ENCODE measurements at places on chromosomes 6 and 20.

- peak; percentile 48 for DNase-seq
Measured at GRCh38 chr6:106103728-106104109, 17.6 kb downstream of the PRDM1 start.

GRCh38 chr6:167580619-167580911 is 246.1 kb upstream of the AFDN start:
- DNase-seq: no peak

GRCh38 chr6:98037571-98037970 is 754.6 kb upstream of the MMS22L start:
- DNase-seq: no peak

DNA sequence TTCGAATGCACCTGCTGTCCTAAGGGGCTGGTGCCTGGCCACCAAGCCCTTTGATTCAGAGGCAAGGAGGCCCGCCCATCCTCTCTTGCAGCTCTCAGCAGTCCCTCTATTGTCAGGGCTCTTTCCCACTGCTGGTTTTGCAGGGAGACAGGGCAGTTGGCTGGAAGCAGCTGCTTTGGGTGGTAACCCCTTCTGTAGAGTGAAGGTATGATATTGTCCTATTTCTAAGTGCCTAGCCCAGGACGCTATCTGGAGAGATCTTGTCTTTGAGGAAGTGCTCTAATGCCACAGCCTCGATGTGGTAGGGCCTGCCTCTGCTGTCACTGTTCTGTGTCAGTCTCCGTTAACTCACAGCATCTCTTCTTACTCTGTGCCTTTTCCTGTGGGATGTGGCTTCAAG is 5.6 kb downstream of the PLCG1 start:
- DNase-seq: no peak

DNA sequence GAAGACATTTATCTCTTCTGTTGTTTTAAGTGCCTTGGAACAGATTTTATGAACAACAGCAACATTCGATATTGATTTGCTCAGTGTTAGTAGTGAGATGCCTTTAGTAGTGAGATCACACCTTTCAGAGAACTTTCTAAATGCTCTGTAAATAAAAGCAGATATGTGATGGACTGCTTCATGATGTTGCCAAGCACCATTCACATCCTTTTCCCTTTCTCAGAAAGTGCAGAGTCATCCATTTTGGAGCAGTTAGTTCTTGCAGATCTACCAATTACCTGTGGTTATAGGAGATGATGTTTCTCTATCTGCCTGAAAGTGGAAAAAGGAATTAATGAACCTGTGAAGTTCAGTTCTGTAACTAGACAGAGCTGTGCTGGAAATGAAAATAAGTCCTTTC is 27.0 kb downstream of the CBFA2T2 start:
- DNase-seq: no peak

DNA sequence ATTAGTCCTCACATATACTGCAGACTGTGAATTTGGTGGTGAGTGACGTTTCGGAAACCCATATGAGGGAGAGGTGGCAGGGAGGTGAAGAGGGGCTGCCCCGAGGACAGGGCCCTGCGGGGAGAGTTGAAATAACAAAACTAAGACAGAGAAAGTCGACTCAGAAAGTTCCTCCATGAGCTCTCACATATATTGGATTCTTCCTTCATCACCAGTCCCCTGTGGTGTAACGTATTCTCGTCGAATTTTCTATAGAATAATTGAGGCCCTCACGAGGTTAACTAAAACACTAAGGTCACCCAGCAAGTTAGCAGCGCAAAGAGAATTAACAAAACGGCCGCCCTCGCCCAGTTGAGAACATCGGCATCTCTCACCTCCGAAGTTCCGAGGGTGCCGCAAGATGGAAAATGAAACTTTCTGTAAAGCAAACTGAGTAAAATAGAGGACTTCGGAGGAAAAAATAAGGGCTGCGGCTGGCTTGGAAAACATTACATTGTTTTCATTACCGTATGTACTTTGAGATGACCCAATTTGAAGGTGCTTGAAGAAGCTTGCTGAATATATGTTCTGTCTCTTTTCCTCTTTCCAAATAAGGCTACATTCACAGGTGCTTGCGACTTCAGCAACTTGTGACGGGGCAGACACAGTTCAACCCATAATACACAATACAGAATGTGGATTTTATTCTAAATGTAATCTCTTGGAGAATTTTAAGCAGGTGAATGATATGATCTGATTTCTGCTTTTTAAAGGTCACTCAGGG is 490.9 kb upstream of the JARID2 start:
- no peak for DNase-seq

- no peak for DNase-seq
Measured at GRCh38 chr6:123811378-123811777, 7.7 kb downstream of the NKAIN2 start.

GRCh38 chr20:62807444-62808210 is 3.0 kb downstream of the OGFR start:
- DNase-seq: no peak

DNA sequence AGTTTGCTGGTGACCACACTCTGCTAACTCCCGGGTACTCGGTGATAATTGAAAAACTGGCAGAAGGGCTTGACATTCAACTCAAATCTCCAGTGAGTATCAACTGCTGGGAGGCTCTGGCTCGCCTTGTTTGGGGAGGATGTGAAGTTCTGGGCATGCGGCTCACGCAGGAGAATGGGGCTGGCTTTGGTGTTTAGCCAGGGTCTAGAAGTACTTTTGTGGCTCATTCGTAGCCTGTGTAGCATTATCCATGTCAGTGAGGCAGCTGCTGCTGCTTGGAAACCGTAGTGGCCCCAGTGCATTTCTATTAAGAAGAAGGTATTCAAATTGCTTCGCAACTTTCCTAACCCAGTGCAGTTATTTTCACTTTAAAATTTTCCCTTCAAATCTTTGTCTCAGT is 52.2 kb downstream of the KDM1B start:
- DNase-seq: peak; percentile 76

DNA sequence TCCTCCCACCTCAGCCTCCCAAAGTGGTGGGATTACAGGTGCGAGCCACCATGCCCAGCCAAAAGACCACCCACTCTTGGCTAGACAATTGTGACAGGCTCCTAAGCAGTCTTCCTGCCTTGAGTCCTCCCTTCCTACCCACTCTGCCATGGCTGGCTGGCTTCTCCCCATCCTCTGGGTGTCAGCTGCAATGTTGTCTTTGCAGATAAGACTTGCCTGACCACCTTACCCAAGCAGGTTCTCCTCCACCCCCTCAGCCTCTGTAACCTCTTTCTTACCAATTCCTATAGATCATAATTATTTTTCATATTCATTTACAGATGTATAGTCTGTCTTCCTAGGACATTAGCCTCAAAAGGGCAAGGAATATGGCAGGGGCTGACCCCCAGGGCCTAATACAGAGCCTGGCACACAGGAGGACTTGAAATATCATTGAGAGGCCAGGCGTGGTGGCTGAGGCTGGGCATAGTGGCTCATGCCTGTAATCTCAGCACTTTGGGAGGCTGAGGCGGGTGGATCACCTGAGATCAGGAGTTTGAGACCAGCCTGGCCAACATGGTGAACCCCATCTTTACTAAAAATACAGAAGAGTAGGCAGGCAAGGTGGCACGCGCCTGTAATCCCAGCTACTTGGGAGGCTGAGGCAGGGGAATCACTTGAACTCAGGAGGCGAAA is 28.7 kb upstream of the SPAG4 start:
- DNase-seq: no peak

DNA sequence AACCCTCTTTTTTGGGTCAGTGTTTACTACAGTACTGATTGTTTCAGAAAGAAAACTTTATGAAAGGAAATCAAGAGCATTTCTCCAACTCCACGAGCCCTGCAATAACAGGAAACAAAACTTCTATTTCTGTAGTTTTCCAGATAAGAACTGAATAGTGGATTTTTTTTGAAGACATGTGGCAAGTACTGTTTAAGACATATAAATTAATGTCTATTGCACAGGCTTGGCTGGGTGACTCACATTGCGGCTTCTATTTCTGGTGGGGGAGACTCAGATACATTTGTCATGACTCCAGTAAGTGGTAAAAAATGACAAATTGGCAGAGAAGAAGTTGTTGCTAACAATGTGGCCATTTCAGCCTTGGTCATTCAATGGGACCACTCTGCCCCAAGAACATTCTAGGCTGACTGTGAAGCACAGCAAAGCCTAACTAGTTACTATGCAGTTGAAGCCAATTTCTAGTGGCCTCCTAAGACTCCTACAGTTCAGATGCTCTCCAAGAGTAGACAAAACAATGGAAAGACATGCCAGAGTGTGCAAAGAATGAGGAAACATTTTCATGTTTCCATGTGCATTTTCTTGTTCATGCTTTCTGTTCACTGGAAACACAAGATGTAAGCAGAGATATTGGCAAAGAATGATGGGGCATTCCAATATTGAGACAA is 200.9 kb downstream of the EDN1 start:
- no peak for DNase-seq

GRCh38 chr6:133404728-133405127 is 163.6 kb downstream of the EYA4 start:
- DNase-seq: no peak

GRCh38 chr6:129507846-129508245 is 202.1 kb downstream of the ARHGAP18 start:
- no peak for DNase-seq

DNA sequence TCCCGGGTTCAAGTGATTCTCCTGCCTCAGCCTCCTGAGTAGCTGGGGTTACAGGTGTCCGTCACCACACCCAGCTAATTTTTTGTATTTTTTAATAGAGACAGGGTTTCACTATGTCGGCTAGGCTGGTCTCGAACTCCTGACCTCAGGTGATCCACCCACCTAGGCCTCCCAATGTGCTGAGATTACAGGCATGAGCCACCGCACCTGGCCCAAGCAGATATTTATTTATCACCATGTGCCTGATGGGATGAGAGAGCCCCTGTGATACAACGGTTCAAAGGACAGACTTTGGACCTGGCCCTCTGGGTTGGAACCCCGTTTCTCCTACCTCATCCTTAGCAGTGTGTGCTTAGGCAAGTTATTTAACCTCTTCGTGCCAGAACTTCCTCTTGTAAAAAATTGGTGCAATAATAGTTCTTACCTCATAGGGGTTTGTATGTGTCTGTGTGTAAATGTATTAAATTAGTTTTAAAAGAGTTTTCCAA is 19.2 kb upstream of the STK38 start:
- DNase-seq: no peak

DNA sequence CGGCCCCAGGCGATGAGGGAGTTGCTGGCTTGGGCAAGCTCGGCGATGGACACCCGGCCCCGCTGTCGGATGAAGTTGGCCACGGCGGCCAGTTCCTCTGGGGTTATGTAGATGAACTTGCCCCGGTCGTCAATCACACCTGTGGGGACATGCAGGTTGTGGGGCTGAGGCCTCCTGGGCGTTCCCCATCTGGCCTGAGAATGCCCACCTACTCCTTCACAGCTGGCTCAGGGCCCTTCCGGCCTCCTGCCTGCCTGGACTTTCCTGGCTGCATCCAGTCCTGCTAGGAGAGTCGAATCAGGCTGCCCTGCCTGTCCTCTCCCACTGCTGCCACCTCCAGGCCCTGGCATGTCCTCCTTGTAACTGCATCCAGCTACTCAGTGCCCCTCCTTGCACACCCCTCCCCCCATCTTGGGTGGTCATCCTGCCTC is 13.8 kb downstream of the DDRGK1 start:
- DNase-seq: no peak

DNA sequence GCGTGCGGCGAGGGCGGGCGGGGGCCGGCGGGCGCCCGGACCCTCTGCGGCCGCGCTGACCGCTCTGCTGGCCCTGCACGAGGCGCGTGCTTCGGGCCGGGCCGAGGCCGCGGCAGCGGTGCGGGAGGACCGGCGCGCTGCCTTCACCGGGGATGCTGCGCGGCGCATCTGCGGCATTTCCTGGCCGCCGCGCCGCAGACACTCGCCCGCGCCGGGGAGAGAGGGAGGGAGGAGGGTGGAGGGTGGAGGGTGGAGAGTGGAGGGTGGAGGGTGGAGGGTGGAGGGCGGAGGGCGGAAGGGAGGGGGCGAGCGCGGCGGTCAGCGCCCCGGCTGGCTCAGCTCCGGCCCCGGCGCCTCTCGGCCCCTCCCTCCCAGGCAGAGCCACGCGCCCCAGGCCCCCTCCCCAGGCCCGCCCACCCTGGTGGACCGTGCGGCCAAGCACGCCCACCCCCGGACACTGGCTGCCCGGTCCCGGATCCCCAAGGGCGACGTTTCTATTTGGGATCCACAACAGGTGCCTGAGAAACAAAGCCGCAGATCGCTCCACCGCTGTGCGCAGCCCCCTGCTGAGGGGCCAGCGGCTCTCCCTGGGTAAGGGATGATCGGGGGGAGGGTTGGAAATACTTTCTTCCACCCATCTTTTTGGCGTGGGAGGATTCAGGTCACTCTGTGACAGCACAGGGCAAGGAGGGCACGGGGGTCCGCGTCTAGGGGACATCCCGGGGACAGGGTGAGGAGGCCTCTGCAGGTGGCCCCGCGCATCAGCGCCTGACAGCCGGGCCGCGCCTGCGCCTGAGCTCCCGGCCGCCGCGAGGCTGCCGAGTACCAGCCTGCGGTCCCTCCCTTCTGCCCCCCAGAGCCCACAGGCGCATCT is 111.2 kb upstream of the BEND6 start:
- DNase-seq: peak; percentile 81

- no peak for DNase-seq
Measured at GRCh38 chr6:11374036-11375010, 141.9 kb upstream of the NEDD9 start.

GRCh38 chr20:32437391-32438074 is 79.4 kb downstream of the ASXL1 start:
- no peak for DNase-seq

DNA sequence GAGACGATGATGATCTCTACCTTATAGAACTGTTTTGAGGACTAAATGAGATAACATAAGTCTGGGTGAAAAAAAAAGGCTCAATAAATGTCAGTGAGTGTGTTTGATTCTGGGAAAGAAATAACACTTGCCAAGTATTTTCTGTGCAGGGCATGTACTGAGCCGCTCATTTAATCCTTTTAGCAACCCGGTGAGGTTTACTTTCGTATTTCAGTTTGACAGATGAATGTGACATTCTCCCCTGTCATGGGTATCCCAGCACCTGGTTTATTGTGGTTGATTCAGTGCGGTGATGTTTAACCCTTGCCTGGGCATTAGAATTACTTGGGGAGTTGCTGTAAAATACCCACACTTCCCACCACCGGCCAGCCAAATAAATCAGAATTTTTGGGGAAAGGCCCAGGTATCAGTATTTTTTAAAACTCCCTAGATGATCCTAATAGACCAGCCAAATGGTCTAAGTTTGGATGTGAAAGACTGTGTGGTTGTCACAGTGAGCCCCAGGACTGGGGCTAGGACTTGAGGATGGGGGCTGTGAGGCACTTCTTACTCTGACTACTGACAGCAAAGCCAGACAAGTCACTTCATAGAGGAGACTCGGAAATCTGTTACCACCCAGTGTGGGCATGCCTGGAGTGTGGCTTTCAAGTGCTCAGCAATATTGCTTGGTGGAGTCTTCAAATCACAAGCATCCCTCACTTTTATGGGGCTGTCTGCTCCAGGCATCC is 100.2 kb upstream of the KCNG1 start:
- no peak for DNase-seq
